Activated T-cell treated with anti-CD3 and anti-CD28 coated beads, Interleukin-2, amount 50 U/mL, for 24 hours (primary cell): ENCODE measurements at places on chromosomes 1 and 21.

- DNase-seq: no peak
These were observed 57.7 kb downstream of the SELENOF start for GRCh38 chr1:86856196-86856595.

- DNase-seq: peak; percentile 77
These were observed 61.0 kb downstream of the WDR4 start for GRCh38 chr21:42818328-42818749.

DNA sequence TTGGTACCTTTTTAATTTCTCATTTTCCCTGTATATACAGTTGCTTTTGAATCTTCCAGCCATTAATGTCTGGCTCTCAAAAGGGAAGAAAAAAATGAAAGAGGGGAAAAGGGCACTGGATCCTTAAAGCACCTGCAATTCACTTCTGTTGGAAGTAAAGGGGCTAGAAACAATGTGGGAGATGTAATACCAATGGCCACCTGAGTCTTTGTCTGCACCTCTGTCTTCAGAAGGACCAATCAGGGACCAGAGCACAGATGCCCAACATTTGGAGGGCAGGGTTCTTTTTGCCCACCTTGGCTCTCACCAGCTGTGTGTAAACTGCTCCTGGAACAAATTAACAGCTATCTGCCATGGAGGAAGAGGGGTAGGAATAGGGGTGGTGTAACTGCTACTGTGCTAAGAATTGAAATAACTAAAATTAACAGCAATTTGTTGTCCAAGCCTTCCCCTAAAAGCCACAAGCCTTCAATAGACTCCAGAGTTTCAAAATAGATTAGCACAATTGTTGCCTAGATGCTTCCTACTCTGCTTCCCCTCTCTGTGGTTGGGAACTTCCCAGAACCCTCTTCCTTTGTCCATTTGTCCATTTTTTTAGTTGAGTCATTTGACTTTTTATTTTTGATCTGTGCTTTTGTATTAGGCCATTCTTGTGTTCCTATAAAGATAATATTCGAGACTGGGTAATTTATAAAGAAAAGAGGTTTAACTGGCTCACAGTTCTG lies 11.5 kb upstream of the LRRC8B start:
- no peak for DNase-seq

GRCh38 chr1:44783697-44784093 lies 4.3 kb downstream of the BEST4 start:
- DNase-seq: no peak

DNA sequence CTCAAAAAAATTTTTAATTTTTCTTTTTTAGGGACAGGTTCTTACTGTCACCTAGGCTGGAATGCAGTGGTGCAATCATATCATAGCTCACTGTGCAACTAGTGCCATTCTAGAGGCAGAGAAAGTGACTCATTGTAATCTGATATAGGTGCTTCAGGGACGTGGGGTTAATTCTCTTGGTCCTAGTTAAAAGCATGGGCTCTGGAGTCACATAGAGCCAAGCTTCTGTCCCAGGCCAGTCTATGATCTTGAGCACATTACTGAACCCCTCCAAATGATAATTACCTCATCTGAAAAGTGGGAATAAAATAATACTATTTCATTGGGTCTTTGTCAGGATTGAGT lies 1.1 kb upstream of the ADIPOR1 start:
- no peak for DNase-seq

DNA sequence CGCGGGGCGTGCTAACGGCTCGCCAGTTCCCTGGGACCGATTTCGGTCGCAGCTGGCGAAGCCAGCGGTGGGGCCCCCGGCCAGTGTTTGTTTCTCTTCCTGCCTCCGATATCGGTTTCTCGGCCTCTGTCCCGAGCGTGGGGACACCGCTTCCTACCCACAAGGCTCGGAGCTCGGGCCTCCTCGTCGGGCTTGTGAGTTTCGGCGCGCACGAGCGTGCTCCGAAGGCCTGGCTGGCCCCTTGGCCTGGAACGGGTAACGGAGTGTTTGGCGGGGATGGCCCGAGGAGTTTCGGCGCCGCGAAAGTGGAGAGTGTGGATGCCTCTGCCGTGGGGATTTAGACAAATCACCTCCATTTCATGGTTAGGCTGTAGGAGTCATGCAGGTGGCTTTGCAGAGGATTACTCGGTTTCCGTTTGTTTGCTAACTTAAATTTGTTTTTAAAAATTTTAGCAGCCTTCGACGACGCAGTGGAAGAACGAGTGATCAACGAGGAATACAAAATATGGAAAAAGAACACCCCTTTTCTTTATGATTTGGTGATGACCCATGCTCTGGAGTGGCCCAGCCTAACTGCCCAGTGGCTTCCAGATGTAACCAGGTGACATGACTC lies 559 bp downstream of the RBBP4 start:
- no peak for DNase-seq

GRCh38 chr1:240965581-240966091 lies 353.7 kb upstream of the GREM2 start:
- DNase-seq: no peak

- no peak for DNase-seq
These were observed 19.8 kb upstream of the ACBD6 start for GRCh38 chr1:180522213-180522515.

GRCh38 chr1:227887697-227888403 lies 59.9 kb downstream of the WNT9A start:
- DNase-seq: peak; percentile 50

DNA sequence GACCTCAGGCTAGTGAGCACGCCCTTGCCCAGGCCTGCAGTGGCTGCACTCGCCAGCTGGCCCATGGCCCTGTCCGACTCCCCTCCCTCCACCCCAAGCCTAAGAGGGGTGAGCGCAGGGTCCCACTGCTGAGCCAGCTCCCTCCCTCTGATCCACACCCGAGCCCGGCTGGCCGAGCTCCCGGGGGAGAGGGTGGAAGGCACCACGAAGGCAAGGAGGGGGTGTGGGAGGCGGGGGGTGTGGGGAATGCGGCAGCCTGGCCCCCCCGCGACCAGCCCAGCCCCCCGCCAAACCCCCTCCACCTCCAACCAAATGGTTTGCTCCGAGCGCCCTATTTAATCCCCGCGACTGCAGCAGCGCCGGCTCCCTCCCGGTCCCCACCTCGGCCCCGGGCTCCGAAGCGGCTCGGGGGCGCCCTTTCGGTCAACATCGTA lies at the start of gene CADM3:
TSS of gene CADM3 (plus strand) at position 362 of the 434 bp plus-strand sequence. CDS start 151 bp downstream, outside the sequence.
- DNase-seq: no peak

DNA sequence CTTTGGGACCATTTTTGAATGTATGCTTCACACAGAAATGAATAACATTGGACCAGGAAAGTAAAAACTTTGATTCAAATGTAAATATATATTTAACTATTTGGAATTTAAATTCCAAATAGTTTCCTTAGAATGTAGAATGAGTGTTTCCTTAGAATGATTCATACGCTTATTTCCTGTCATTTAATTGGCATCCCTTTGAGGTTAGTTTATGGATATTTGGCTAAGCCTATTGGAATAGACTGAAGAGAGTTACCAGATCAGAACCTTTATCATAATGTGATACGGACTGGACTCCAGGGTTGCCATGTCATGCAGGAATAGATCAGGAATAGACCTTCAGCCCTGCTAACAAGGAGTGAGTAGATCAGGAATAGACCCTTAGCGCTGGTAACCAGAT lies 133.1 kb downstream of the TNNI3K start:
- no peak for DNase-seq

DNA sequence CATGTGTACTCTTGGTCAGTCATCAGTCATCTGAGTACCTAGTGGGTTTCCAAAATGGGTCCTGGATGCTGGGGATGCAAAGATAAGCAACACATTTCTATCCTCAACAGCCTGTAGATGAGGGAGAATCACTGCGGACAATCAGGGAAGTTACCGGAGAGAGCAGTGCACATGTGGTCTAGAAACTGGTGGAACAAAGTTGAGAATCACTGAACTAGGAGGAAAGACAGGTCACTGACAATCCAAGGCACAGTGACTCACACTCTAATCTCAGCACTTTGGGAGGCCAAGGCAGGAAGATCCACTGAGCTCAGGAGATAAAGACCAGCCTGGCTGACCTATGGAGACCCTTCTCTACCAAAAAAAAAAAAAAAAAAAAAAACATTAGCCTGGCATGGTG lies 31.4 kb upstream of the LGALS8 start:
- no peak for DNase-seq

- DNase-seq: peak; percentile 65
These were observed 1.9 kb downstream of the BTBD19 start for GRCh38 chr1:44810101-44810761.

- DNase-seq: no peak
These were observed 158.8 kb downstream of the URB2 start for GRCh38 chr1:229784834-229785233.

- DNase-seq: no peak
These were observed 360.0 kb downstream of the HHAT start for GRCh38 chr1:210688512-210689234.

GRCh38 chr1:67414574-67414973 lies 15.6 kb downstream of the SERBP1 start:
- DNase-seq: no peak

- DNase-seq: no peak
These were observed 14.9 kb downstream of the ZBTB18 start for GRCh38 chr1:244065960-244066388.

GRCh38 chr1:3227351-3227704 lies 158.3 kb downstream of the PRDM16 start:
- no peak for DNase-seq

GRCh38 chr1:203937678-203938330 lies 76.4 kb downstream of the SNRPE start:
- no peak for DNase-seq

GRCh38 chr1:17709981-17710380 lies 45.2 kb upstream of the ACTL8 start:
- DNase-seq: no peak

- DNase-seq: peak; percentile 71
These were observed 8.0 kb upstream of the B4GALT3 start for GRCh38 chr1:161185282-161185682.

DNA sequence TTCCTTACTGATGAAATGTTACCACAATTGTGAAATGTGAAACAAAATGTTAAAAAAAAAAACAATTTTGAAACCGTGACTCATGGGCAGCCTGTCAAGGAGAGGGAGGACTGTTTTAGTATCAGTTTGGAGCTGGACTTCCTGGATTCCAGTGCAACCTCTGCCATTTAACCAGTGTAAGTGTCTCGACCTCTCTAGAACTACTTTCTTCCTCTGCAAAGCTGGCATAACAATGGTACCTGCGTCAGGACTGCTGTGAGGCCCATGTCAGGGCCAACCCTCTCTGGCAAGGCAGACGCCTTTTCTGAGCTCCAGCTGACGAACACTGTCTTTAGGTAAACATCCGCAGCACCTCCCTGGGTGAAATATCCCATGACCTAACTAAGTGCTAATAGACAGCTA lies 20.9 kb downstream of the URB1 start:
- no peak for DNase-seq

GRCh38 chr1:208223136-208223535 lies 21.0 kb downstream of the PLXNA2 start:
- no peak for DNase-seq

GRCh38 chr1:10253755-10254154 lies 43.4 kb downstream of the KIF1B start:
- DNase-seq: no peak

DNA sequence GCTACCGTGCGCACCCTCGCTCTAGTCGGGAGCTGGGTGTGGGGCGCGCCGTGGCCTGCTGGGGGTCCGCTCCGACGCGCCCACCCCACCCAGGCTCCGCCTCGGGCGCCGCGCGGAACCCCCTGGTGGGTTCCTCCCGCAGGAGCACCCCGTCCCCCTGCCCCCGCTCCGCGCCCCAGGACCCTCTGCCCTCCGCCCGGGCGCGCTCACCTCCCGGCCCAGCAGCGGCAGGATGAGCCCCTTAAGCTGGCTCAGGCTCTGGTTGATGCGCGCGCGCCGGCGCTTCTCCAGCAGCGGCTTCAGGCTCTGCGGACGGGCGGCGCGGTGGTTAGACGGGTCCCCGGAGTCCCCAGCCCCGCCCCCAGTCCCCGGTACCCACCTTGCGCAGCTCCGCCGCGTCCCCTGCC lies 319 bp downstream of the HES2 start:
- DNase-seq: no peak

DNA sequence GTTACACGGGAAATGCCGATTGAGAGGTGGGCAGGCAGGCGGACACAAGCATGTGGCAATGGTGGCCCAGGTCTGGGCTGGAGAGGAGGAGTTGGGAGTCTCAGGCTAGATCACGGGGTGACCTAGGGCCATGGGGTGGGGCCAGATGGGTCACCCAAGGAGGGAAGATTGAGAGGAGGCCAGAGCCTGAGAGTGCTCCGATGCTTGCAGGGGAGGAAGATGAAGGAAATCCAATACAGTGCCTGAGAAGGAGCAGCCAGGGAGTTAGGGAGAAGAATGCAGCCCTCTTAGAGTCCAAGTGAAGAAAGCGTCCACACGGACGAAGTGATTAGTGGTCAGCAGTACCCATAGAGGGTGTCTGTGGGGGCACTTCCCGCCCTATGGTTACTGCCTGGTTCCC lies 61.4 kb upstream of the FAM3B start:
- DNase-seq: no peak

GRCh38 chr1:6197746-6198427 lies 1.5 kb downstream of the RPL22 start:
- DNase-seq: no peak

GRCh38 chr1:18290740-18291412 lies 183.3 kb downstream of the IGSF21 start:
- DNase-seq: no peak

DNA sequence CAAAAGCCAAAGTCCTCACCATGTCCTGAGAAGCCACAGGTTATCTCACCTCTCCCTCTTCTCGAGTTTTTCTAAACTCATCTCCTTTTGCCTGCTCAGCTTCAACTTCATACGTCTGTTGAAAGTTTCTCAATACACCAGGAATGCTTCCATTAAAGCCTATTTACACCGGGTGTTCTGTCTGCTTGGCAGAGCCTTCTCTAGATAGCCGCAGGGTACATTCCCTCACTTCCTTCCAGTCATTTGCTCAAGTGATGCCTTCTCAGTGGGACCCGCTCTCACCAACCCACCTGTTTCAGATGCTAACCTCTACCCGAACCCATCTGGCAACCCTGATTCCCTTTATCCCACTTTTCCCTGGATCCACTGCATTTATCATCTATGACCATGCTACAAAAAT lies 257.0 kb upstream of the ADGRL2 start:
- no peak for DNase-seq

- no peak for DNase-seq
These were observed 199.5 kb downstream of the ADSS2 start for GRCh38 chr1:244252211-244252610.

GRCh38 chr1:59215766-59216291 lies 81.1 kb upstream of the FGGY start:
- no peak for DNase-seq
